ENCODE measurements at places on chromosomes 7 and 10. TPM values are rescaled to one million over a fixed set of nuclear protein-coding genes. Genes with fewer than 3 reads are reported as not detected.
A peak's percentile ranks its signal among the peaks of the same experiment; 100 is the strongest.

GRCh38 chr10:132417257-132417910, 20.4 kb downstream of the PWWP2B start:
- DNase-seq, result no peak

- DNase-seq, result no peak
These were observed 4.4 kb upstream of the IRF5 start for GRCh38 chr7:128933180-128933891.

DNA sequence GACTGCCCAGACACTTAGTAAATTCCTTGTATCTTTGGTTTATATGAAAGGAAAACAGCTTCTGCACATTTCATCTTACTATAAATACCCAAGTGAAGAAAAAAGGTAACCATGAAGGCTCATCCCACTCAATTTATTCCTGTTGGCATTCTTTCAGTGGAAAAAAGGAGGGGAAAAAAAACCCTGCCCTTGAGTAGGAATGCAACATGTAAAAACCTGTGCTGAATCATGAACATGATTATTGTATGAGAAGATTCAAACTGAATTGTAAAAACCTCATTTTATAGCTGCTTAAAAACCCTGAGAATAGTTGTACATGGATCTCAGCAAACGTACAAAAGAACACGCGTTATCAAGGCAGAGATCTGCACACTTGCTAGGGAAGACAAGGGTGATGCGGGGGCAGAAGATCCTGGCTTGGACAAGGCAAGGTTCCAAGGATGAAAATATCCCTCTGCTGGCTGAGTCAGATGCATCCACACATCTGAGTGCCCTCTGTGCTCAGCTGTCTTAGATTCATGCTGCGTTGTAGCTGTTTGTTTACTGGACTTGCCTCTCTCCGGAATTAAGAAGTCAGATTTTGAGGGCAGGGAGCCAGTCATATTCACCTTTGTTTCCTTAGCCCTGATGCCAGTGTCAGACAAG, 658.2 kb downstream of the PARD3 start:
- DNase-seq, result no peak

DNA sequence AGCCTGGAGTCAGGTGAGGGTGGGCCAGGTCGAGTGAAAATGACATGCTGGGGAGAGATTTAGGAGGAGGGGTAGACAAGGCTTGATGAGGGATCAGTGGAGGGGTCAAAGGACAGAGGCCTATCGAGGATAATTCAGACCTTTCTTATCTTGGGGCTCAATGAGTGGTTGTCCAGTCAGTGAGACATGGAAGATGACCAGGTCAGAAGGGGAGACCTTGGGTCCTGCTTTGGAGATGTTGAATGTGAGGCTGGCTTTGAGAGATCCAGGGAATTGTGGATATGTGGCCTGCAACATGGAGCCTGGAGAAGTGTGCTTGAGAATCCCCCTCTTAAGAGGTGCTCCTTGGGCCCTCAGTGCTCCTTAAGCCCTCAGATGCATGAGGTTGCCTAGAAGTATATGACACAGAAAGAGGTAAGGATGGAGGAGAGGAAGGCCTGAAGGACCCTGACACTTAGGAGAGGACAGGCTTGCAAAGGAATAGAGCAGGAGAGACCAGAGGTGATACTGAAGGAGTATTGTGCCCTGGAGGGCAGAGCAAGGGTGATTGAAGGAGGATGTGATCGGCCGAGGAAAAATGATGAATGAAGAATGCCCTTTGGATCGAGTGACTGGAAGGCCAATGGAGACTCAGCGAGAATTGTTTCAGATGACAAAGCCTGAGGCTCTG, 129.8 kb upstream of the GPR26 start:
- no peak for DNase-seq

GRCh38 chr10:83677795-83678194, 461.5 kb upstream of the GHITM start:
- no peak for DNase-seq

DNA sequence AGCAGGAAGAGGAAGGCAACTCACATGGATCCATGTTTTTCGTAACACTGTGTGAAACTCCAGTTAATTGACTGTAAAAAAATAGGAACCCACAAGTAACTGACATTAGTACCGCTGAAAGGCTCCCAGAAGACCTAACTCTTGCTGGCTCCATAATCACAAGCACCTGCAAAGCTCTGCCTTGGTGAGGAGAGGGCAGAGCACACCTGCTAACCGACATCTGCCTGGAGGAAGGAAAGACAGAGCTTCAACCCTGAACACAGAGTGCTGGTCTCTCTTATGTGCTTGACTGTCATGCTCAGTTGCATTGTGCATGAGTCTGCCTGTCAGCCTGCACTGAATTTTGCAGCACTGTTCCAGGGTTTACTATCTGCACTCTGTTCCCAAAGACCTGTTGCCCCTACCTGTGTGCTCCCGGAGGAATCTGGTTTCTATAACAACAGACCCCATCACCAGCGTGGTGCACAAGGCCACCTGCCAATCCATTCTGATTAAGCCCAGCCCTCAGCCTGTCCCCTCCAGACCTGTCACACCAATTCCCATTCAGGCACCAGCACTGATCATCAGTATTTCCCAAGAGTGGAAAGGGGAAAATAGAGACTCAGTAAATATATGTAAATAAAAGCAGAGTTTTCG, 63.1 kb upstream of the ANKRD1 start:
- no peak for DNase-seq

DNA sequence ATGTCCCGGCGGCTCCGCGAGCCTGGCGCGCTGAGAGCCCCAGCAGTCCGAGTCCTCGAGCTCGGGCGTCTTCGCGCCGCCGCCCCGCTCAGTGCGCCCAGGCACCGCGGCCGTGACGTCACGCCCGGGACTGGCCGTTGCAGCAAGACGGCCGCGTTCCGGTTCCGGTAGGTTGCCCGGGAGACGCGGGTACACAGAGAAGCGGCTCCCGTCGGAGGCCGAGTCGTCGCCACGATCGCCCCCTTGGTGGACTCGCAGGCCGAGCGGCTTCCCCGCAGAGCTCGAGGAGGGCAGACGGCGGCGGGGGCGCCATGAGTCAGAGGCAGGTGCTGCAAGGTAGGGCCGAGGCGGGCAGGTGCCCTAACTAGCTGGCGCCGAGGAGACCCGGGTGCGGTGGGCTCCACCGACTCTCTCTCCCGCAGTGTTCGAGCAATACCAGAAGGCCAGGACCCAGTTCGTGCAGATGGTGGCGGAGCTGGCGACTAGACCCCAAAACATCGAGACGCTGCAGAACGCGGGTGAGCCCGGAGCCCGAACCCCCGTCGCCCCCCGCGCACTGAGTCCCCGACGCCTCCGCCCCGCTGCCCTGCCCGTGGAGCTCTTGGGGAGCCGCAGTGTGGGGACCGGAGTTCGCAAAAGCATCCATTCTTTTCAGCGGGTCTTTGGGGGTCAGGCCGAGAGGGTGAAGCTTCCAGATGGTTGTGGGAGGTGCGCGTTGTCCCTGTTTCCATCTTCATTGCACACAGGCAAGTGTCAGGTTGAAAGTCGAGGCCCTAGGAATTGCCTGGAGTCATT, at the start of gene SPAG6:
Gene SPAG6, plus strand, starts transcription at position 196 of the 795 bp plus-strand sequence. Its CDS starts 116 bp downstream, at position 312.
- peak; percentile 57 for DNase-seq

DNA sequence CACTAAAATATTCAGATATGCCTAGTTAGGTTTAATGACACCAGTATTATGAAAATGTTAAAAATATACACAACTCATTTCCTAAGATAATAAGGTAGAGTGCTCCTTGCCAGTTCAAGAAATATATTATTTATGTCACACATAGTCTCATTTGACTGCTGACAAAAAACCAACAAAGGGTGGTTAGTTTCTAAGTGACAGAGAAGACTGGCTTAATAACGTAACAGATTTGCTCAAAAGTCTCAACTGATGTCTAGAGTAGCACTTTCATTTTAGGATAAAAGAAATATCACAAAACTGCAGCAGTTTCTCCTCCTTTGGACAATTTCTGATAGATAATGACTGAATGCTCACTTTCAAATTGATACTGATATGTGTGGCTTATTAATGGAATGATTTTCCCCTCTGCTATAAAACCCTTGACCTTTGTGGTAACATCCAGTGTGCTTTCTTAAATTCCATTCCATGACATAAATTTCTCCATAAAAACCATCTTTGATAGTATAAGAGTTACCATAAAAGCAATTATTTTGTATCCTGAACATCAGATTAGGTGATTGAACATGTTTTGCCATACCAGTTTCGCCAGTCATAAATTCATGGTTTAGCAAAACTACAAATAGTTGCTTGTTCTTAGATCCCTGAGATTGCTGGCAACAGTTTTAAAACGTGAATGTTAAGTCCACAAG, 94.2 kb downstream of the NRBF2 start:
- DNase-seq, result no peak

GRCh38 chr10:25811052-25811685, 122.9 kb upstream of the MYO3A start:
- DNase-seq, result no peak

DNA sequence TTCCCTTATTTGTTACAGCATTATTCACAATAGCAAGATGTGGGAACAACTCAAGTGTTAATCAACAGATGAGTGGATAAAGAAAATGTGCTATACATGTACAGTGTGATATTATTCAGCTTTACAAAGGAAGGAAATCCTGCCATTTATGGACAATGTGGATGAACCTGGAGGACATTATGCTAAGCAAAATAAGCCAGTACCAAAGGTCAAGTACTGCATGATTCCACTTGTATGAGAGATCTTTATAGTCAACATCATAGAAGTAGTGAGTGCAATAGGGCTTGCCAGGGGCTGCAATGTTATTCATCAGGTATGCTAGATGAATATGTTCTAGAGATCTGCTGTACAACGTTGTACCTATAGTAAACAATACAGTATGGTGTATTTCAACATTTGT, 138.5 kb upstream of the AGR3 start:
- no peak for DNase-seq

DNA sequence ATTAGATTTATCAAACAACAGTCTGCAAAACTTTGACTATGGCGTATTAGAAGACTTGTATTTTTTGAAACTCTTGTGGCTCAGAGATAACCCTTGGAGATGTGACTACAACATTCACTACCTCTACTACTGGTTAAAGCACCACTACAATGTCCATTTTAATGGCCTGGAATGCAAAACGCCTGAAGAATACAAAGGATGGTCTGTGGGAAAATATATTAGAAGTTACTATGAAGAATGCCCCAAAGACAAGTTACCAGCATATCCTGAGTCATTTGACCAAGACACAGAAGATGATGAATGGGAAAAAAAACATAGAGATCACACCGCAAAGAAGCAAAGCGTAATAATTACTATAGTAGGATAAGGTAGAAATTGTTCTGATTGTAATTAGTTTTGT, 31.4 kb downstream of the LRRC17 start:
- DNase-seq, result no peak

TFR2 gene
- total RNA-seq, result 414 TPM

RBP3 gene
- total RNA-seq, result not detected

PEX1 gene
- 10.0 TPM for total RNA-seq

SFRP5 gene
- 1.6 TPM for total RNA-seq

ELFN1 gene
- 7.2 TPM for total RNA-seq

PAX4 gene
- total RNA-seq, result not detected

TMEM270 gene
- total RNA-seq, result not detected
